ENCODE measurements at places on chromosomes 7 and 10.

DNA sequence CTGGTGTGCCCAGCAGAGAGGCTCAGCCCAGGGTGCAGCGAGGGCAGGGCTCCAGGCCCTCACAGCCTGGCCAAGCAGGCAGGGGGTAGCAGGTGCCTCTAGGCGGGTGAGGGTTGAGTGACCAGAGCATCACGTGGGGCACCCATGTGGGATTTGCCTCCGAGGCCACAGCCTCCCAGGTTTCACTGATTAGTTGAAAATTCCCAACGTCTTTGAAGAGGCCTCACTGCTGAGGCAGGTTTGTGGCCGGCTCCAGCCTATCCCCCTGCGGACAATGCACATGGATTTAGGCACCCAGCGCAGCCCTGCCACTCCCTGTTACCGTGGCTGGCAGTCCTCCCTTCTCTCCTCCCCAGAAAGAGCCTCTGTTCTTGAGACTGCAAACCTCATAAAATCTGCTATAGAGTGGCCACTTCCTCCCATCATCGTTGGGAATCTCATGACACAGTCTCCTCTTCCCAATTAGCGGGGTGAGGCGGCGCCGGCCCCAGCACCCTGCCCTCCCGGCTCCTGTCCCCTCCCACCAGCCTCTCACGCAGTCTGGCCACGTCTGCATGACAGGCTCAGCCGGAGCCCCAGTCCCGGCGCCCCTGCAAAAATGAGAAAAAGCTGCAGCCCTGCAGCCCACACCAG is 10.8 kb downstream of the MYL10 start:
- no peak for DNase-seq

DNA sequence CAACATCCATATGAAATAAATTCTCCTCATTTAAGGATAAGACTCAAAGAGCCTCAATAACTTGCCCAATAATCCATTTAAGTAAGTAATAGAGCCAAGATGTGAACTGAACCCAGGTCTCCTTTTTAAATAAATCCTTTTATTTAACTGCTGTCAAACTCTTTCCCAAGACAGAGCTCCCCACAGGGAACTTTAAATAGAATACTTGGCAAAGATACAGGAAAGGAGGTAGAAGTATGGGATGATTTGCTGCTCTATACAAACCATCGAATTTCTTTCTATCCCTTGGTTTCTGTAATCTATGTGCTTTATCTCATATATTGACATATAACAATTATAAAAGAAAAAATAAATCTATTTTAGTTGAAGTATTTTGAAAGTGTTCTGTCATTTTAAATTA is 295.9 kb downstream of the CSTF2T start:
- no peak for DNase-seq

- no peak for DNase-seq
Observed at GRCh38 chr7:90772410-90772809, 176.3 kb downstream of the CDK14 start.

GRCh38 chr10:112716076-112716475 is 234.0 kb upstream of the TCF7L2 start:
- DNase-seq, result no peak

DNA sequence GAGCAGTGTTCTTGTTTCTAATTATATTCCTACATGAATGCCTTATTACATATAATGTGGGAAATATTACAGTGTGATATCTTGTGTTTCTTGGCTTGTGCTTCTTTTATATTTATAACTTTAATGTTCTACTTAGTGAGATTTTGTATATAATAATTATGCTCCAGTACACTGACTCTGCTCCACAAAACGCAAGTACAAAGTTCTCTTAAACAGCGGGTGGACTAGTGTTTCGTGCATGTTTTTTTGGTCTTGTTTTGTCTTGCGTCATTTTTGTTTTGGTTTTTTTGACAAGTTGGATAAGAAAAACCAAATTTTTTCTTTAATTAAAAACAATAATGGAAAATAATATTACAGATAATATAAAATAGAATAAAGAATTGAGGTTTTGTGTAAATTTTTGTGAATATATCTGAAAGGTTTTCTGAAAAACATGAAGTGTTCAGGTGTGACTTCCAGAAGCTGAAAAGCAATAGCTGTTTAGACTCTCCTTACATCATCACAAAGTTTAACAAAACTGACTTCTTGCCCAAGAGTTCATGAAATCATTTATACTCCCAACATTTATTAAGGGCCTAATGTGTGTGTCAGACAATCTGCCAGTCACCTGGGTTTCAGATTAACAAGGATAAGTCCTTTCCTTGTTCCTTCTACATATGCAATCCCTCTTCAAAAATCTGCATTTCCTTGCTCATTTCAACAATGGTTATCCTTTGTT is 331.8 kb downstream of the LRRTM3 start:
- no peak for DNase-seq

DNA sequence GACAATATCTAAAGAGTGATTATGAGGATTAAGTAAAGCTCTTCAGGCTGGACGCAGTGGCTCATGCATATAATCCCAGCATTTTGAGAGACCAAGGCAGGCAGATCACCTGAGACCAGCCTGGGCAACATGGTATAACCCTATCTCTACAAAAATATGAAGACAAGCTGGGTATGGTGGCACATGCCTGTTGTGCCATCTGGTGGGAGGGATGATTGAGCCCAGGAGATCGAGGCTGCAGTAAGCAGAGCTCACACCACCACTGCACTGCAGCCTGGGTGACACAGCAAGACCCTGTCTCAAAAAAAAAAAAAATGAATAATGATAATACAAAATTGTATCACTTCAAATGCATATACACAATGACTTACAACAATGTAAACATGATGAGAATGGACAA is 195.6 kb upstream of the AUTS2 start:
- DNase-seq, result no peak

DNA sequence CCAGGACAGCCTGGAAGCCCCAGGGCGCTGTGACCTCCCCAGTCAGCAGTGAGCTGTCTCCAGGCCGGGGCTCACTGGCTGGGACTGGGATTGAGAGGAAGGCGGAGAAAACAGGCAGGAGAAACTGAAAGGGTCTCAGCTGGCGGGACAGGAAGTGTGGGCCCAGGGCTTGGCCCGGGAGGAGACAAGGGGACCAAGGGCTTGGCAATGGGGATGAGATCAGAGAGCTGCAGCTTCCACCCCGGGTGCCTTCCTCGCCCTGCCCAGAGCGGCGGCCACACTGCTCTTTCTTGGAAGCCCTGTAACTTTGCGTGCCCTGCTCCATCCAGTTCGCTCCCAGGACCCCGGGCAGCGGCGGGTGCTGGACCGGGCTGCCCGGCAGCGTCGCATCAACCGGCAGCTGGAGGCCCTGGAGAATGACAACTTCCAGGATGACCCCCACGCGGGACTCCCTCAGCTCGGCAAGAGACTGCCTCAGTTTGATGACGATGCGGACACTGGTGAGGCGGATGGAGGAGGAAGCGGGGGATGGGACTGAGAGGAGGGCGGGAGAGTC is 4.4 kb downstream of the ZNHIT1 start:
- DNase-seq, result no peak

DNA sequence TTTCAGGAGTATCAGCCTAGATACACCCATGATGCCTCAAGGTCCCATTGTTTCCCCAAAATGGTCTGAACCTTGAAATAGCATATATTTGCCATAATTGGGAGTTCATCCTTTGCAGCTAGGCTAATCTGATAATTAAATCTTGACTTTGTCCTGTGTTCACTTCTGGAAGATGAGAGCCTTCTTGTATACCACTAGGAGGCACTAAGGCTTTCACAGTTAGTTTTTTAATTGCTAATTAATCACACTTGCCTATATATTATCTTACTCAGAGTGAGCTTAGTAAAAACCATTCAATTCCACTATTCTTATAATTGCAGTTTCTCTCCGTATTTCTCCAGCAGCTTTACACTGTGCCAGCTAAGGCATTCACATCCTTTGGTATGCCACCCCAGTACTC is 48.7 kb upstream of the MAGI2 start:
- DNase-seq, result no peak

GRCh38 chr10:123635745-123636144 is 30.4 kb upstream of the GPR26 start:
- no peak for DNase-seq

- DNase-seq, result no peak
Observed at GRCh38 chr7:159149488-159149887, 4.8 kb upstream of the VIPR2 start.

DNA sequence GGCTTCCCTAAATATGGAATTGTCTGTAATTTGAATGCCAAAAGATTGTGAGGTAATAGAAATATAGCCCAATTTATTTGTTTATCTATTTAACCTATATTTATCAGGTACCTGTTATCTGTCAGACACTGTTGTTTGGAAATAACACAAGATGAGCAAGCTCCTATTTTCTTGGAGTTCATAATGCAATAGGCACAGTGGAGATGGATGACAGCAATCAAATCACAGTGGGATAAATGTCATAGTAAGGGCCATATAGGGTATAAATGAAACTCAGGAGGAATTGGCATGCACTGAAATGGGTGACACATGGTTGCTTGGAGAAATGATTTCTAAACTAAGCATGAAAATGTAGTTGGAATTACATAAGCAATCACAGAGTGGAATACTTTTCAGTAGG is 761.8 kb upstream of the MBL2 start:
- DNase-seq, result no peak

DNA sequence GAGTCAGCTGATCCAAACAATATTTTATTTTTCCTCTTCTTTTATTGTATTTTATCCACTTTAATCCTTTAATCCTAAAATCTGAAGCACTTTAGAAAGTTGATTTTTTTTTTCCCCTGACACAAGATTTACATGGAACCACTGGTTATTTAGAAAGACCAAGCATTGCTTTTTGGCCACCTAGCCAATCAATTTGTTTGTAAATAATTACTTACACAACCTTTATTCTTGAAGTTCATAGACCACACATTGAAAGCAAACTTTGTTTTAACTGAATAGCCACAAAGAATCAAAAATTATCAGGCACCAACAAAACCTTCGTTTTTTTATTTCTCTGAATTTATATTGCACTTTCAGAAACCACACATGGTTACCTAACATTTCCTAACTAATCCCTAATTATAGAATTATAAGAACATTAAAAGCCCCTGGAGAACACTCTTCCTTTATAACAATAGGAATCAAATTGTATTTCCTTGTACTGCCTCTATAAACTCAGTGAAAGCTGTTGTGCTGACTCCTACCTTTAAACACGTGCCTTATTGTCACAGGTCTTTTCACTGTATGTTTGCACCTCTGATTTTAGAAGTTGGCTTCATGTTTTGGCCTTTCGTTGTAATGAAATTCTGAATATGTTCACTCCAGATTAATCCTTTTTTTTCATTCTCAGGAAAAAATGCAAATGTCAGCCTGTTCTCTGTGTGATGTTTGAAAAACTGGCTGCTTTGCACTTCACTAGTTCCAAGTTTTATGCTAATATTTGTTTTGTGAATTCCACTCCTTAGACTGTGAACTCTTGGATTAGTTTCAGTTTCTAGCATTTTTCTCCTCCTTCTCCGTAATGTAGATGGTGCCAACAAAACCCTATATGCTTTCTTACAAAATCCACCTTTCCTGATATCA is 1511.9 kb downstream of the REEP3 start:
- no peak for DNase-seq

DNA sequence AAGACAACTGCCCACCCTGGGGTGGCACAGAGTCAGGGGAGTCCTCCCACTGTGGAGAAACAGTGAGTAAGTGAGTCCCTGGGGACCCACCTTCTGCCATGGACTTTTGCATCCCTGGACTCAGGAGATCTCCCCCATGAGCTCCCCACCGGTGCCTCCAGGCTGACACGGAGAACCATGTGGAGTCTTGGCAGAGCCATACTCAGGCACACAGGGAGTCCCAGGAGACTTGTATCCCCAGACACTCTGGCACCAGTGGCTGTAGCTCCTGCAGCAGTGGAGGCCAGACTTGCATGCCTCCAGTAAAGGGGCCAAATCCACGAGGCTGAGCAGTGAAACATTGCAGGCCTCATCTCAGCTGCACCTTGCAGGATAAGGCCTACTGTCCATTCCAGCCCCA is 791.4 kb downstream of the PCDH15 start:
- no peak for DNase-seq

- no peak for DNase-seq
Observed at GRCh38 chr7:80259-81067, 111.9 kb upstream of the FAM20C start.

GRCh38 chr10:27474741-27475140 is 29.4 kb upstream of the RAB18 start:
- DNase-seq, result no peak

- no peak for DNase-seq
Observed at GRCh38 chr7:2706685-2707126, 18.7 kb downstream of the AMZ1 start.

DNA sequence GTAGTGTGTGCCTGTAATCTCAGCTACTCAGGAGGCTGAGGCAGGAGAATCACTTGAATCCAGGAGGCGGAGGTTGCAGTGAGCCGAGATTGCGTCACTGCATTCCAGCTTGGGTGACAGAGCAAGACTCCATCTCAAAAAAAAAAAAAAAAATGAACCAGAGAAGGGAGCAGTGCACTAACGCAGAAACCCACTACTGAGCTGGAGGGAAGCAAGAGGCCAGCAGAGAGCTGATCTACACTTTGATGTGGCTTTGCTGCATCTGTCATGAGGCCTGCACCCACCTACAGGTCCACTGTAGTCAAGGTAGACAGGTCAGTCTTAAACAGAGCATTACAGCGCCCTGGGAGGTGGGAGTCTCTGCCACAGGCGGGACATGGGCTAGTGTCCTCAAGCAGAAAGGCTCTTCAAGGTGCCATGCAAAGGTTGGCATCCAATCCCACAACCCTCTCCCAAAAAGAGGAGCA is 30.0 kb downstream of the MAT1A start:
- DNase-seq, result no peak

DNA sequence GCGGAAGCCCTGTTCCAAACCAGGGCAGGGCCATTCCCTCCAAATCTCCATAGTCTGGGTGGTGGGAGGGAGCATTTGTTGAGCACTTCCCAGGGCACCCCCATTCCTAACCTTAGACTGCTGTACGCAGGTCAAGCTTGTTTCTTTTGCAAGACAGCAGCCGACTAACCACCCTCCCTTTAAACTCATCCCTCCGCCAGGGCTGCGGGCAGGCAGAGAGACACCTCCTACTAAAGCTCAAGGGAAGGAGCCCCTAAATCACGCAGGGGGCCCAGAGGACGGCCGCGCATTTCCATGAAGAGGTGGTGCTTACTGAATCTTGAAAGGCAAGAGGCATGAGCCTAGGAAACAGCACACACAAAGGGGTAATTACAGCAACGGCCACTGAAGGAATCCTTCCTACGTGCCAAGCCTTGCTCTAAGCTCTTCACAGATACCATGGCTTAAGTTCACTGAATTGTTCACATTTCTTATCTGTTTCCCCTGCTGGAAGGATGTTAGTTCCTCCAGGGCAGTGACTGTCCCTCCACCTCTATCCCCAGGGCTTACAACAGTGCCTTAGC is 90.0 kb downstream of the PROSER2 start:
- DNase-seq, result no peak

- no peak for DNase-seq
Observed at GRCh38 chr10:76921383-76922010, 716.1 kb downstream of the KCNMA1 start.

GRCh38 chr7:22051886-22052673 is 106.4 kb upstream of the CDCA7L start:
- DNase-seq, result no peak

GRCh38 chr7:129083525-129083924 is 28.6 kb upstream of the TNPO3 start:
- no peak for DNase-seq
